ENCODE measurements at places on chromosomes 6 and 20. TPM values are rescaled to one million over a fixed set of nuclear protein-coding genes. Genes with fewer than 3 reads are reported as not detected.

- DNase-seq, result no peak
Observed at GRCh38 chr6:156507106-156507505, 270.1 kb upstream of the ARID1B start.

DNA sequence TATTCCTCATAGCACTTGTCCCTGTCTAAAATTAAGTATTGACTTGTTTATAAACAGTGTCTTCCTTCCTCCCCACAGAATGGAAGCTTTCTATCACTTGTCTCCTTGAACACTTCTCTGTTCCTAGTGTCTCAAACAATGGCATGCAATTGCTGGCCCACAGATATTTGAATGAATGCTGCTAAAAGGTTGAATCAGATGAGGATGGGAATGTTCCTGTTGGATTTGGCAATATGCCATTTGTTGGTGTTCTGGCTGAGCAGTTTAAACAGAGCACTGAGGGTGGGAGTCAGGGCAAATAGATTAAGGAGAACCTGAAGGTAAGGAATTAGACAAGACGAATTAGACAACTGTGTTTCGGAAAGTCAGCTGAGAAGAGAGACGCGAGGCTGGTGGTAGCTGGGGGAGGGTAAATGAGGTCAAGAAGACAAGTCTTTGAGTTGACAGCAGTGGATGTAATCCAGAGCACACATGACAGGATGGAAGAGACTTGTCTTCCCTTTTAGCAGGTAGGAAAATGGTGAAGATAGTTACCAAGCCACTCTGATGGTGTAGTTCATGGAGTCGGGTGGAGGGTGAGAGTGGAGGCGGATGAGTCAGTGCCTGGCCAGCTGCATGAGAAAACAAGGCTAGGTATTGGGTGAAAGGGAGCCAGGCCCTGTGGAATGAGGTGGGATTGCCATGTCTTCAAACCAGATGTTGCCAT is 58.3 kb upstream of the GNRH2 start:
- no peak for DNase-seq

DNA sequence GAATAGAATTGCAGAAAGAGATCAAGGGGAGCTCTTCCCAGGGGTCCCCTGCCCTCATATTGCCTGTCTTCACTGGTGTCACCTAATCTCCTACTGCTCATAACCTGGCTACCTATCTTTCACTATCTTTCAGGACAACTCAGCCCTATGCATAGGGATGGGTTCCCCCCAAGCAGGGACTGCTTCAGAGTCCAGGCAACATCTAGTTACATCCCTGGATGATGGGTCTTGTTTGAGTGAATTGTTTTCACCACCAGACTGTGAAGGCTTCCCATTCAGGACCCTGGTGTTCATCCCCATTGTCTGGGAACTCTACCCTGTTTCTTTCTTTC is 850 bp upstream of the HECA start:
- no peak for DNase-seq

GRCh38 chr6:130514712-130515111 is 148.9 kb downstream of the TMEM200A start:
- no peak for DNase-seq

HEY2 gene
- 10.9 TPM for polyA plus RNA-seq

OPRM1 gene
- not detected for polyA plus RNA-seq

FAM83C gene
- polyA plus RNA-seq, result 0.17 TPM

TAP1 gene
- polyA plus RNA-seq, result 8.6 TPM

Measured in hindlimb muscle (tissue), 1 donor.